NCI-H345 (cell line): ENCODE measurements at places on chromosomes 11 and 22.

- DNase-seq, result peak; percentile 87
Measured at GRCh38 chr11:1131033-1131911, 26.5 kb upstream of the MUC5AC start.

- peak; percentile 80 for DNase-seq
Measured at GRCh38 chr22:45966320-45966894, 10.6 kb downstream of the WNT7B start.

GRCh38 chr11:70612459-70613141 lies 214.3 kb downstream of the CTTN start:
- no peak for DNase-seq

- no peak for DNase-seq
Measured at GRCh38 chr11:93099806-93100205, 98.0 kb downstream of the SLC36A4 start.
